ENCODE measurements at places on chromosomes 13 and 19.

- no peak for DNase-seq
Observed at GRCh38 chr13:24299488-24300114, 9.8 kb upstream of the C1QTNF9 start.

DNA sequence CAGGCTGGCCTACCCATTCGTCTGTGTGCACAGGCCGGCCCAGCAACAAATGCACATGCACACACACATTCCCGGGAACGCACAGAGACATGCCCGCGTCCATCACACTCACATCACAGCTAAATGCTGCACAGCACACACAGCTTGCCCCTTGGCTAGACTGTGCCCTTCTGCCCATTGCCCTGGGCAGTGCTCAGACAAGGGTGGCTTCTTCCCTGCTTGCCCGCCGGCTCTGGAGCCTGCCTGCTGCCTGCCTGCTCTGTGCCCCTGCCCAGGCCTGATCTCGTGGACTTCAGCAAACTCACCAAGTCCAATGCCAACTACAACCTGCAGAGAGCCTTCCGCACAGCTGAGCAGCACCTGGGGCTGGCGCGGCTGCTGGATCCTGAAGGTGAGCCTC is 30.4 kb downstream of the SPTBN4 start:
- DNase-seq = no peak

GRCh38 chr13:113962975-113963374 is 10.9 kb downstream of the C13orf46 start:
- DNase-seq = no peak

- no peak for DNase-seq
Observed at GRCh38 chr19:43560687-43561086, 14.6 kb downstream of the XRCC1 start.

DNA sequence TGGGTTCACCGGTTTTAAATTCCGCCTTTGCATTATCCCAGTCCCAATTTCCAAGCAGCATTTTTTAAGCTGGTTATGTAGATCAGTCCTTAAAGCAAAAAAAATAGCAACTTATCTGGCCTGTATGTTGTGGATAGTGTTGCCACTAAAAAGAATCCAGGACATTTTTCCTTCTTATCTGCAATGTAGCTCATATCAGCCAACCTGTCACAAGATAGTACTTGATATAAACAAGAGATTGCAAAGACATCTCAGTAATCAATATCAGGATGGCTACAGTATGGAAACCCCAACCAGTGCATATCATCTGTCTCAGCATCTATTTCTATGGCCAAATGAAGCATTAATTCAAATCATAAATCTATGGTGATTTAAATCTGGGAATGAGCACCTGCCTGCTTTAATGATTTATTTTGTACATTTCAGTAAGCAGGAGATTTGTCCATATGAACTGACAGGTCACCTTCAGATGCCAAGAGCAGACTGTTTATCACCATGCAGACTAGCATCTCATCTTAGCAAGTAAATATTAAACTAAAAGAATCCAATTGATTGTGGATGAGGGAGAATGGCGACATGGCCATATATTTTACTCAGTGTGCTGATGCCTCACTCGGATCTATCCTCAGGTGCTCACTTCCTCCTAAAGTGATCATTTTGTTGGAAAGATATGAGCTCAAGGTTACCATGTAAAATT is 240.4 kb downstream of the DACH1 start:
- no peak for DNase-seq

- no peak for DNase-seq
Observed at GRCh38 chr13:42614436-42615035, 40.6 kb downstream of the TNFSF11 start.
